ENCODE measurements at places on chromosomes 16 and 17. TPM values are rescaled to one million over a fixed set of nuclear protein-coding genes. Genes with fewer than 3 reads are reported as not detected.

Gene PTX4
- total RNA-seq = not detected

Gene TEDC2
- total RNA-seq = 36.3 TPM

Gene ACSM5
- total RNA-seq = not detected

Gene GPRC5B
- total RNA-seq = 5.8 TPM

Gene AFMID
- total RNA-seq = 16.5 TPM

Gene CTRL
- total RNA-seq = 0.09 TPM

- no peaks in the 10 kb centered on the region for H3K27me3 ChIP-seq
- no peak overlapping the region for H3K27ac ChIP-seq
- no peak overlapping the region for H3K4me3 ChIP-seq
Measured at GRCh38 chr16:1381612-1382406, 30.1 kb downstream of the GNPTG start.

- H3K27ac ChIP-seq = no peak overlapping the region
- H3K27me3 ChIP-seq = no peaks in the 10 kb centered on the region
- no peak for DNase-seq
- H3K4me1 ChIP-seq = peaks cover 21% of the 10 kb centered on the region
Measured at GRCh38 chr17:39738983-39739884, 1.5 kb downstream of the GRB7 start.

DNA sequence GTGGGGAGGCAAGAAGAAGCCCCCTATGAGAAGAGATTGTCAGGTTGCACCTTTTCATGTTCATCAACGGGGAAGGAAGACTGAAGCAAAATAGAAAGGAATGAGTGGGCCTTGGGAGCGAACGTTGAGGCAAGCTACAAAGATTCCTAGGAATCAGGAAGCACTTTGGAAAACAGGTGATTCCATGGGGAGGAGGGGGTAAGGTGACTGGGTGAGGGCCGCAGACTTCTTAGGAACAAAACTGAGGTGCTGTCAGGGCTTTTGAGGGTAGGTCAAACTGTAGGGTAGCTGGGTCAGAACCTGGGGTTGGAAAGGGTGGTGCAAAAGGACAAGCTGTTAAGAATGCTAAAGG lies 528 bp downstream of the ITFG1 start:
- no peaks in the 10 kb centered on the region for H3K27me3 ChIP-seq
- H3K4me3 ChIP-seq = peak overlapping the region; percentile 75
- DNase-seq = no peak

DNA sequence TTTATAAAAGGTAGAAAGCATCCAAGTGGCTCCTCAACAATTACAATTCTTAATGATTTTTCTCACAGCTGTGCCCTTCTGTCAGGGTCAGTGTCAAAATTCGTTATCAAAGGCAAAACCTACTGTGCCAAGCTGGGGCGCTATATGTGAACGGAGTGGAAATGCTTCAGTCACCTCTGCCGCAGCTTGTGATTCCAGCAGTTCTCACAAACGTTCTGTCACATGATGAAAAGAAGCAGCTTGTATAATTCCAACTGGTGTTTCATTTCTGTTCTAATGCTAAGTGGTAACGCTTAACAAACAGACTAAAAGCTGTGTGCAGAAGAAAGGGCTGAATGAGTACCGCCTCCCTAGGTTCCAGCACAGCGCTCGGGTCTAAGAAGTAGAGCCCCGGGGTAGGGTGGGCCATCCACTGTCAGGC lies 14.2 kb downstream of the PLD6 start:
- no peak for DNase-seq
- H3K36me3 ChIP-seq = peaks cover 28% of the 10 kb centered on the region
- no peaks in the 10 kb centered on the region for H3K27me3 ChIP-seq
- no peak overlapping the region for H3K4me3 ChIP-seq
- peak overlapping the region; percentile 16 for H3K27ac ChIP-seq

- no peak for DNase-seq
- no peak overlapping the region for H3K27ac ChIP-seq
- H3K4me3 ChIP-seq = no peak overlapping the region
- H3K27me3 ChIP-seq = no peaks in the 10 kb centered on the region
Measured at GRCh38 chr16:69346683-69347082, 4.9 kb downstream of the TMED6 start.

- H3K36me3 ChIP-seq = no peaks in the 10 kb centered on the region
- H3K4me1 ChIP-seq = peaks cover 6% of the 10 kb centered on the region
- no peak overlapping the region for H3K4me3 ChIP-seq
- H3K27me3 ChIP-seq = no peaks in the 10 kb centered on the region
Measured at GRCh38 chr17:3029213-3029913, 34.0 kb downstream of the OR1D5 start.

- H3K4me3 ChIP-seq = no peak overlapping the region
- no peak for DNase-seq
- no peak overlapping the region for H3K27ac ChIP-seq
Measured at GRCh38 chr17:49469831-49470810, 25.0 kb upstream of the NGFR start.

Data from SJSA1 (cell line).